ENCODE measurements at places on chromosomes 13 and 19.

DNA sequence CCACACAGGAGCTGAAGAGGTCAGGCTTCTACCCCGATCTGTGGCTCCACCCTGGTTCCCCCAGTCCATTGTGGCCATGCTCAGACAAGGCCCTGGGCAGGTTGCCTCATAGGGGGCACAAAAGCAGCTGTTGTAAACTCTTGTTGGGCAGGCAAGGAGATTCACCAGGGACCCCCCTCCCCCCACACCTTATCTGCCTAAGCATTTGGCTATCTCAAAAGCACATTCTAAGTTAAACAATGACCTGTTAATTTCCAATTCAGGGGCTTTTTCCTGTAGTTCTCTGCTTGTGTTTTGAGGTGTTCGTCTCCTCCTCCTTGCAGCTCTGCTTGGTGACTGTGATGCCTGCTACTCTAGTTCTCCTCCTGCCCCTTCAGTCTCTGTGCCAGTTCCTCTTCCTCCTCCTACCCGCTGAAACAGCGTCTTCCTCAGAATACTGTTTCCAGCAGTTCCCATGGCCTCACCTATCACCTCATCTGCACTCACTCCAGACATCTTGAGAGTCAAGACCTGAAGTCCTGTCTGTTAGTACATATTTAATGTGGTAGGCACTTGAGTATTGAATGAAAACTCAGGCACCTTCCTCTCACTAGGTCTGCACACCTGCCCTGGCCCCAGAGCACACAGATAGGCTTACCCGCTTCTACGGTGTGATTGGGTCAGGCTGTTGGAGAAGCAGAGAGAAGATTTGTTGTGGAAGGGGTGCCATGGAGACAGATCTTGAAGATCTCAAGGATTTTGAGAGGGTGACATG, 31.7 kb downstream of the SPATA13 start:
- DNase-seq: no peak

GRCh38 chr13:45073809-45074208, 46.5 kb upstream of the GTF2F2 start:
- no peak for DNase-seq

DNA sequence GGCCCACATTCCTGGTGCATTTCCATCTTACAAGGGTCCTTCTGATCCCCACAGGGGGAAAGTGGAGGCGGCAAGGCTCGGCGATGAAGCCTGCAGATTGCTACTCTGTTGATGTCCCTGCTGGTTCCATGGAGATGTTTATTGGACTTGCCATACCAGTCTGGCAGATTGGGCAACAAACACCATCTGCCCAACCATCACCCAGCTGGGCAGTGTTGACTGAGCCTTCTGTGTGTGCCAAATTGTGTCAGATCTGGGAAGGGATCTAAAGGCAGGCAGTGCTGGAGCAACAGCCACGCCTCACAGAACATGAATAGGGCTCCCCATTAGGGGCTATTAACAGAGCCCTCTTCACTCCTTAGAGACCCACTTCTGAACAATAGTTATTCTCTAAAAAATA, 35.0 kb downstream of the FLT1 start:
- no peak for DNase-seq

DNA sequence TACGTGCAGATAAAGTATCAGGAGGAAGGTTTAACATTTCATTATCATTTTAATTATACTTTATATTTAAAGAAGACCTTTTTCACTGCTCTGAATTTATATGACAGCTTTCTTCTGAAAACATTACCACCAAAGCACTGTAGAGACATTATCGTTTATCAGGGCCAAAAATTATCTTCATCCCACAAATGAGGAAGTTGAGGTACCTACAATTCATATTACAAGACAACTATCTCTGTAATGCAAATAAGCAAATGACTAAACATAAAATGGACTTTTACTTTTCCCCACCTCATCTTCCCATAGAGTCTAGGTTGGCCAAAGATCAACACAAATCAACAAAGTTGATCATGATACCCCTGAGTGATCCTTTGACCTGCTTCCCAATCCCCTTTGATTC, 30.9 kb upstream of the SMAD9 start:
- no peak for DNase-seq

GRCh38 chr13:30551189-30551588, 66.5 kb upstream of the USPL1 start:
- peak; percentile 57 for DNase-seq

DNA sequence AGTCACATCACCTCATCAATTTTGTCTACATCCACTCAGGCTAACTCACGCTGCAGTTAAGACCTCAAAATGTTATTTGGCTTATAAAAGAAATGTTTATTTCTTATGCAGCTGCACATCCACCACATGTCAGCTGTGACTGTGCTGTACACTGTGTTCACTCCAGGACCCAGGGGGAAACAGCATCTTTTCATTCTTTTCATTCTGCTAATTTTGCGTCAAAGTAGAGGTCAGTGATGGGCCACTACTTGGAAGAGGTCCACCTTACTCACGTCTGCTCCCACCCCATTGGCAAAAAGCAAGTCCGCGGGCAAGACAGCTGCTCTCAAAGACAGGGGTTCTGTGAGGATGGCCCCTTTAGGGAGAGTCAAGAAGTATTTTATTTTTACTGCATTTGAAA, 4.5 kb upstream of the DCT start:
- peak; percentile 1 for DNase-seq

DNA sequence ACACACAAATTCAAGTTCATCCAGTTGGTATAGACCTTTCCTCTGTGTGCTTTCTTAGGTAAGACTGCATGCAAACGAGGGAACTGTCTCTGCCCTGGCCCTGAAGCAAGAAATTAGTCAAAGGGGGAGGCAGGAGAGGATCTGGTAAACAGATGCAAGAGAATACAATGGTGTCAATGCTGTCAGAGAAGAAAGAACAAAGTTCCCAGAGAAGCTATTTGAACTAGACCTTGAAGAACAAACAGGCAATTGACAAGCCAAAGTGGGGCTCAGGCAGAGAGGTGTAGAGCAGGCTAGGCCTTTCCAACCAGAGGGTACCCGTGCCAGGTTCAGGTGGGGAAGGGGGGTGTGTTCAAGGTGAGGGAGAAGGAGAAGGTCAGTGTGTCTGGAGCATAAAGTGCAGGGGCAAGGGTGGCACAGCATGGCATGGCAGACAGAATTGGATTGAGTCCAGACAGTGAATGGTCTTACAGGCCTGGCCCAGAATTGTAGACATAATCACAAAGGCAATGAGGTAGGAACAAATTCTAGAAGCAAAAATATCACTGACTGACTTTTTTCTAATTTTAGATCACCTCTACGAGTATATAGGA, 95.0 kb upstream of the STARD13 start:
- DNase-seq: no peak

DNA sequence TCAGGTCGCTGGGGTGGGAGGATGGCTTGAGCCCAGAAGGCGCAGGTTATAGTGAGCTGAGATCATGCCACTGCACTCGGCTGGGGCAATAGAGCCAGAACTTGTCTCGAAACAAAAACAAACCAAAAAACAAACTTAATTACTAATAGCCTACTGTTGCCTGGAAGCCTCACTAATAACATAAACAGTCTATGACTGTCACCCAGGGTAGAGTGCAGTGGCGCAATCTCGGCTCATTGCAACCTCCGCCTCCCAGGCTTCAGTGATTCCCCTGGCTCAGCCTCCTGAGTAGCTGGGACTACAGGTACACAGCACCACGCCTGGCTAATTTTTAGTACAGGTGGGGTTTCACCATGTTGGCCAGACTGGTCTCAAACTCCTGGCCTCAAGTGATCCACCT, 18.0 kb downstream of the CATSPERD start:
- peak; percentile 2 for DNase-seq

DNA sequence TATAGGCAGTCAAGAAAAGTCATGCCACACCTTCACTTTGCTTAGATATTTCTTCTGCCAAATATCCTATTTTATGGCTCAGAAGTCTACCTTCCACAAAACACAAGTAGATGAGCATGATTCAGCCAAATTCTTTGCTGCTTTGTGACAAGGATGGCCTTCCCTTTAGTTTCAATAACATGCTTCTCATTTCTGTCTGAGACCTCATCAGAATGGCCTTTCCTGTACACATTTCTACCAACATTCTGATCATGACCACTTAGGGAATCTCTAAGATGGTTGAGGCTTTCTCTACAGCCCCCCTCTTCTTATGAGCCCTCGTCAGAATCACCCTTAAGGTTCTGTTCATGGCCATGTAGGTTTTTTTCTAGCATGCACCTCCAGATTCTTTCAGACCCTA, 96.2 kb downstream of the COL4A2 start:
- peak; percentile 58 for DNase-seq

DNA sequence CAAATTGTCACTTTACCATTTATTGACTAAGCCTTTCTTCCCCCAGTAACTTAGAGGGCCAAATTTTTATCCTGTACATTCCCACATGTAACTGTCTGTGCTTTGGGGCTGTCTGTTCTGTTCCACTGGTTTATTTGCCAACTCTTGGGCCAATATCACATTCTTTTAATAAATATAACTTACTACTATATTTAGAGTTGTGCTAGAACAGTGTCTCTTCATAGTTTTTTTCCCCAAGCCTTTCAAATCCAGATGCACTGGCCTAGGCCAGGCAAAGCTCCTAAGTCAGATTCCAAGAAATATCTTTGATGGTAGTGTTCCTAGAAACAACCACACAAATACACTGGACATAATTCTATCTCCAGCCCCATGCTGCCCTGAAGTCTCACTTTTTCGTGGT, 16.0 kb upstream of the CEBPG start:
- DNase-seq: no peak

DNA sequence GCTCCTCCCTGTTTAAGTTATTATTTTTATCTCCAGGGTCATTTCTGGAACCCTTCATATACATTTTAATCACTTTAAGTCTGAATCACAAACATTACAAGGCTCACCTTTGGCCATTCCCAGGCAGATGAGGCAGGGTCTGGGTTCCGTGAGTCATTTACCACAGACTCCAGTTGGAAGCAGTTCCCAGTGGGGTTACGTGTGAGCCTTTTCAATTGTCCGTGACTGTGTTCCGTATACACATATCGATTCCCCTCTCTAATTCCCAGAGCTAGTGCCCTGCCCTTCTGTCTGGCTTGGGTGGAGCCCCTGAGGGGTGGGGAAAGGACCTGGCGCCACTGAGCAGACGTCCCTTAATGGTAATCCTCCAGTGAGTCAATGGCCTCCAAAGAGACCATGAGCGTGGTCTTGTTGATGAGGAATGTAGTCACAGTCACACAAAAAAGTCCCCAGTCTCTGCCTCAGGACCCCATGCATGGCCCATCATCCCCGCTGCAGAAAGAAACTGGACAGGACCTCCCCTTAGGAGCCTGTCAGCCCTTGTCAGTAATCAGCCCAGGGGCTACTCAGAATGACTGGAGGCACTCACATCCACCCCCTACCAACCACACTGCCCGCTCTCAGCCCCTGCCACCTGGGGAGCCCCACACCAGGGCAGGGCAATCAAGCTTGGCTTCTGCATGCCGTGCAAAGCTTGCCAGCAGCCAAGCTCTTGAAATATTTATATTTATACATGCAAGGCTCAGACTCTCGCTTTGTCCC, 144.4 kb downstream of the ZIC5 start:
- DNase-seq: no peak

GRCh38 chr13:44306371-44307192, 67.0 kb upstream of the SERP2 start:
- DNase-seq: peak; percentile 97

DNA sequence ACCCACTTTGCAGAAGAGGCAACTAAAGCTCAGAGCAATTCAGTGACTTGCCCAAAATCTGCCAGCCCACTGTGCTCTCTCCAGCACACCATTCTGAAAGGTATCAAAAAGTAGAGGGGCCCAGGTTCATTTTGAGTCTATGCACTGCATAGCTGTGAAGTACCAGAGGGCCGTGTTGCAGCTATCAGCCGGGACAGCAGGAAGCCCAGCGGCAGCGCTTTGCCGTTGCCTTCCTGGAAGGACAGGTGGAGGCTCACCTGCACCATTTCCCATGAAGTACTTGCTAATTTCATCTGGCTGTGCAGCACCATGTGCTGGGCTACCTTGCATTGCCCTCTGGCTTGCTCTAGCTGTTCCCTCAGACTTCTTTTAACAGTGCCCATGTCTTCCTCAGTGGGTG, 2.7 kb upstream of the SERPINE3 start:
- DNase-seq: no peak

DNA sequence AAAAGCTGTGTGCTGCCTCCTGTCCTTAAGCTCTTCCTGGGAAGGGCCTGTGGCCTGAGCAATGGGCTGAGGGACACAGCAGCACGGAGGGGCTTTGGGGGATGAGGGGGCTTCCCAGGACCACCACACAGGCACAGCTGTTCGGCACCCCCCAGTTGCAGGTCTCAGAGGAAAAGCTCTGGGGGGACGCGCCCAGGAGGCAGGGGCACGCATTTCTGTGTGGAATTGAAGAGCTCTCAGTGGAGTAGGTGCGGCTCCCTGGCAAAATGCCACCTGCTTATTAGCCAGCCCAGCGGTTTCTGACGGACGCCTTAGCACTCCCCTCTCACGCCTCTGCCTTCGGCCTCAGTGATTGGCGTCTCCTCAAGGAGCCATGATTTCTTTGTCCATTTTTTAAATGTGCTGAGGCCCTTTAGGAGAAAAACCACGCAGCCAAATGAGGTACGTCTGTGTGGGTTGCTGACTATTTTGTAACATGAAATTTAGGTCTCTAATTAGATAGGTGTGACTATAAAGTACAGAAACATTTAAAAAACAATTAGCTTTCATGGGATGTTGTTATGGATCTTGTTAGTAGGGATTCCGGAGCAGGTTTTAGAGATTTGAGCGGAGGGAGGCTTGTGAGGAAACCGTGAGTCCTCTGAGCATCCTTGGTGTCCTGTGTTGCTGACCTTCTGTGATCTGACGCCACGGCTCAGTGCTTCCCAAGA, 4.0 kb downstream of the MCF2L start:
- no peak for DNase-seq

DNA sequence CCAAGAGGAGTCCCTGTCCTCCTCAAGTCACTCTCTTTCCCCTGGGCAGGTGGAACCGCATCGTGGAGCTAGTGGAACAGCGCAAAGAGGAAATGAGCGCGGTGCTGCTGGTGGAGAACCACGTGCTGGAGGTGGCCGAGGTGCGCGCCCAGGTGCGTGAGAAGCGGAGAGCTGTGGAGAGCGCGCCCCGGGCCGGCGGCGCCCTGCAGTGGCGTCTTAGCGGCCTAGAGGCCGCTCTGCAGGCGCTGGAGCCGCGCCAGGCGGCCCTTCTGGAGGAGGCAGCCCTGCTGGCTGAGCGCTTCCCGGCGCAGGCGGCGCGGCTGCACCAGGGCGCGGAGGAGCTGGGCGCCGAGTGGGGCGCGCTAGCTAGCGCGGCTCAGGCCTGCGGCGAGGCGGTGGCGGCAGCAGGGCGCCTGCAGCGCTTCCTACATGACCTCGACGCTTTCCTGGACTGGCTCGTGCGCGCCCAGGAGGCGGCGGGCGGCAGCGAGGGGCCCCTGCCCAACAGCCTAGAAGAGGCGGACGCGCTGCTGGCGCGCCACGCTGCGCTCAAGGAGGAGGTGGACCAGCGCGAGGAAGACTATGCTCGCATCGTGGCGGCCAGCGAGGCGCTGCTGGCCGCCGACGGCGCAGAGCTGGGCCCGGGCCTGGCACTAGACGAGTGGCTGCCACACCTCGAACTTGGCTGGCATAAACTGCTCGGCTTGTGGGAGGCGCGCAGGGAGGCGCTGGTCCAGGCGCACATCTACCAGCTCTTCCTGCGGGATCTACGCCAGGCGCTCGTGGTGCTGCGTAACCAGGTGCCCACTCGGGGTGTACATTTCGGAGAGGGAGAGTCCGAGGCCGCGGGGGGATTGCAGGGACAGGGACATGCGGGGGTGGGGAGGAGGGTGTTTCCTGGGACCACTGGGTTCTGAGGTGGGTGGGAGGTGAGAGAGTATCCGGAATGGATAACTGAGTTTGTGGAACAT, 52.8 kb downstream of the SPTBN4 start:
- DNase-seq: peak; percentile 37

All from cardiac fibroblast (primary cell).